ENCODE measurements at places on chromosomes 3 and 15.
A peak's percentile ranks its signal among the peaks of the same experiment; 100 is the strongest.

DNA sequence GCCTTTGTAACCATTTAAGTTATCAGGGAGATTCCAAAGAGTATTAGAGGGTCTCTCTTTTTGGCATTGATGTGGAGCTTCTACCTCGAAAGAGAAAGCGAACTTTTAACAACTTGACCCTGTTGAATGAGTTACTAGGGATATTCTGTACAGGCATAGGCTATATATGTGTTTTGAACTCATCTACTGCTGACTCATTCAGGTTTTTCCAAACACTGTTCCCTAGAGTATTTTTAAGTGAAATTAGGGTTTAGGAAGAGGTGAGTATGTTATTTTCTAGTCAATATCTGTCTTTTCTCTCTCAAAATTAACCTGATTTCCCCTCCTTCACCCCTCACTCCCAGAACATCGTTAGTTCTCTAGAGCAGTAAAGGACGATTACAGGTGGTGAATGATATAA, 228.1 kb upstream of the C2CD4B start:
- no peak for DNase-seq

DNA sequence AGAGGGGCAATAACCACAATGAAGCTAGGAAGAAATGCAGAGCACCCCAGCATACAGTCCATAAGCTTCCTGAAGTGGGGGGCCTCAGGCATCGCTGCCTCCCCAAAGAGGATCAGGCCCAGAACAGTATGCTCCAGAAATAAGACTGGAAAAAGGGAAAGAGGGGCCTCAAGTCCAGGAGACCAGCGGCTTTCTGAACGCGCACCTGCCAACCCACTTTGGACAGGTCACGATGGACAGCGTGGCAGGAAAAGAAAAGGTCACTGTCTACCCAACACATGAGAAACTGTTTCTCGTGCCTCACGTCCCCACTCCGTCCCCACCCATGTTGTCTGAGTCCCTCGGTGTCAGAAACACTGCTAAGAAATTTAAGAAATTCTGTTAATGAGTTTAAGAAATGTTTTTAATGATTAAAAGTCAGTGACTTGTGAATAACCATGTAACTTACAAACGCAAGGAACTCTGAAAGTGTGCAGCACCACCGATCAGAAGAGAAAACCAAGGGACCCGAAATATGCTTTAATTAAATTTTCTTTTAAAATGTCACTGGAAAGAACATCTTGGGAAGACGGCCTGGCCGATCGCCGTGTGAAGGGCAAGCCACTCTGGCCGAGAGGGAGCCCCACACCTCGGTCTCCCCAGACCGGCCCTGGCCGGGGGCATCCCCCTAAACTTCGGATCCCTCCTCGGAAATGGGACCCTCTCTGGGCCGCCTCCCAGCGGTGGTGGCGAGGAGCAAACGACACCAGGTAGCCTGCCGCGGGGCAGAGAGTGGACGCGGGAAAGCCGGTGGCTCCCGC, 1.7 kb upstream of the PPARG start:
- DNase-seq = peak; percentile 31

DNA sequence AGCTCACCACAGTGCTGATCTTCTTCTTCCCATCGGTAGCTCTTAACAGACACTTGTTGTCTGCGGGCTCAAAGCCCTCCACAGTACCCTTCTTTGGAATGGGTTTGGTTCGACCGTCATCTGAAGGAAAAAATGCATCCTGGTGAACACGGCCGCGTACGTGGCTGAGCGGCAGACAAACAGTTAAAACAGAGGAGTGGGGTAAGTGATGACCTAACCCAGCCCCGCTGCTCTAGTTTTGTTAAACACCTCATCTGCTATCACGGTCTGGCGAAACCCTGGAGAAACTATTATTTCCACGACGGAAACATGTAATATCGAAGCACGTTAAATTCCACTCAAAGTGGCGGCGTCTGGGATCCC, 725 bp downstream of the SRP14 start:
- no peak for DNase-seq

GRCh38 chr3:116048991-116049390, 396.3 kb downstream of the LSAMP start:
- DNase-seq = no peak

- DNase-seq = no peak
Measured at GRCh38 chr15:52566889-52567288, 1.9 kb downstream of the ARPP19 start.

DNA sequence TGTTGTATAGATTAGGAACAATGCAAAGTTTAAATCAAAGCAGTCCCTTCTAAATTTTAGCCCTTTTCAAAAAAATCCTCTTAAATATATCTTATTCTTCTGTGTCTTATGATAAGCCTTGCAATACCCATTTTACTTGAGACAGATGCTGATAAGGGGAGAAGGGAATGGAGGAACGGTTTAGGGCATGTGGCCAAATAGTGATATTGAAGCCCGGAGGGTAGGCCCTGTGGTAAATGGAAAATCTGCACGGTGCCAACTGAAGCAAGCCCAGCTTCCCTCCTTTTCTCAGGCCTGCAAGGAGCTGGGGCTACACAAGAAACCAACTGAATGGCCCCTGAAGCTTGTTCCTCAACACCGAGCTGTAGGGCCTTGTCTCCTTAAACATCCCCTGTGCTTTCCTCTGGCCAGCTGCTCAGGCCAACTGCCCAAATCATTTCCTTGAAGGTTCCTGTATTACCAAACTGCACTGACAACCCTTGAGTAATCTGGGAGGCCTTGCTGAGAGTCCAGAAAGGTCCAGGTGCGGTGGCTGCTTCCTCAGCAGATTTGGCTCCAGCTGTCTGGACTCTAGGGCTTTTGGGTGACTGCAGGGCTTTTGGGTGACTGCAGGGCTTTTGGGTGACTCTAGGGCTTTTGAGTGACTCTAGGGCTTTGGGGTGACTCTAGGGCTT, 67.2 kb downstream of the NCEH1 start:
- DNase-seq = no peak

DNA sequence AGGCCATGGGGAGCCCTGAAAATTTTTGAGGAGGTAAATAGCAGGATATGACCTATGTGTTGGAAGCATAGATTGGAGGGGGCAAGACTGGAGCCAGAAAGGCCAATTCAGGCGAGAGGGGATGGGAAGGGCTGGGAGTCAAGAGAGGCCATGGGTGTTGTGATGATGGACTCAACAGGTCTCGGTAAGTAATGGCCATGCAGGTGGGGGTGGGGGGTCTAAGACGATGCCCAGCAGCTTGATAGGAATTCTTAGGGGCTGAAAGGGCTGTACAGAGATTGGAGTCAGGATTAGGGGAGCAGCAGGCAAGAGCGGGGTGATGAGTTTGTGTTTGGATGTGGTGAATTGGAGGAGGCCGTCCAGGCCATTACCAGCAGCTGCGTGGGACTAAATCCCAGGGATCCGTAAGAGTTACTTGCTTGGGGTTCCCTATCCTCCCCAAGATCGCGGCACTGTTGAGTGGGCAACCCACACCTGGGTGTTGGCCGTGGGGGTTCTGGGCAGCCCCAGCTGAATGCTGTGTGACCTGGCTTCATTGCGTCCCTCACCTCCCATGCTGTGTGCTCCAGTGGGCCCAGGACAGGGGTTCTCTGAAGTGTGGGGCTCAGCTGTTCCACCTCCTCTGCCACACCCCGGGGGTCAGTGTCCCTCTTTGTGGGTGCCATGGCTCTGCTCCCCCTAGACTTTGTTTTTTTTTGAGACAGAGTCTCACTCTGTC, 41.8 kb upstream of the CHRNB4 start:
- DNase-seq = no peak

DNA sequence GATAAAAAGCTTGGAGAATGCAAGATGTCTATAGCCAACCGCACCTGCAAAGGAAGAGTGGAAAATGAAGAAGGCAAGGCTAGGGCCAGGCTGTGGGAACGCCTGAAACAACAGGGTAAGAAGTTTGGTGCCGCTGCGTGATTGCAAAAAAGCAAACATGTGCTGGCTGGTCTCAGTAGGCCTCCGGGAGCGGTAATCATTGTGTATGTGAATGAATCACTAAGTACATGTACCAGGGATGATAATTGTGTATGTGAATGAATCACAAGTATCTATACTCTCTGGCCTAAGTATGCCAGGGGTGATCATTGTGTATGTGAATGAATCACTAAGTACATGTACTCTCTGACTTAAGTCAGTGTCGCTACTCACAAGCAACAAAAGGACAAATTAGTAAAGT, 40.3 kb upstream of the PARL start:
- DNase-seq = no peak

DNA sequence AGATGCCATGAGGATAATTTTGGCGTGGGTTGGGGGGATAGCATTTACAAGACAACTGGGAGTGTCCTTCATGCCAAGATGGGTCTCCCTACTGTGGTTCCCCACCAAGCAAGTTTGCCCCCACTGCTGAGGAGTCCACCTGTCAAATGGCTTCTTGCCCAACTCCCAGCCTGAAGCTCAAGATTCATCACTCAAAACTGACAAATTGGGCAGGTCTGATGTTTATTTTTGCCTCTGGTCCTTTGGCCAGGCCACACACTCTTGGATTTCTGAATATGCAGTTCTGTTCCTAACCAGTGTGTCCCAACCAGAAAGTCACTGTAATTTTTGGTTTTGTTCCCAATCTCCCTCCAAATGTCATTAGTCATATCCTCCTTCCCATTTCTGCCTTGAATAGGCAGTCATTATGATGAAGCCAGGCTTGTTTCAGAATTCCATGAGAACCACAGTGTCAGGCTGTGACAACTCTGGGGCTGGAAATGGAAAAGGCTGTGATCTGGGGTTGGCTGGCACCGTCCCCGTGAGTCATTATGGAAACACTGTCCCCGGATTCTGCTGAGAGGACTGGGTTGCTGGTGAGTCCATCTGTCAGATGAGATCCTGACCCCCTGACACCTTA, 29.3 kb upstream of the MEF2A start:
- DNase-seq = no peak

- DNase-seq = no peak
Measured at GRCh38 chr3:36434687-36435426, 54.6 kb downstream of the STAC start.

GRCh38 chr15:58010983-58011382, 54.5 kb downstream of the ALDH1A2 start:
- DNase-seq = no peak

DNA sequence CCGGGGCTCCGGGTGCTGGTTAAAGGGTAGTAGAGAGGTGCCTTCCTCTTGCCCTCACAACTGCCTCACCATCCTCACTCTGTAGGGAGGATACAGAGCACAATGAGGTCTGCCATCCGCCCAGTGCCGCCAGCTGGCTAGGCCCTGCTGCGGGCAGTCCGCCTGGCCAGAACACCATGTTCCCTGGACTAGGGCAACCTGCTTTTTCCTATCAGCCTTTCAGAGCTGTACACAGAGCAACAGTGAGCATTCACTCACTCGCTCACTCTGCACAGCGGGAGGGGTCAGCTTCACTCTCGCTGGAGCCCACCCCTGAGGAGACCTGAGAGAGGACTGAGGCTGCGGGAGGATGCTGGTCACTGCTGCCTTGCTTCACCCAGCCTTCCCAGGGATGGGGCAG, 218.7 kb upstream of the CHRNA7 start:
- DNase-seq = no peak

GRCh38 chr15:38487378-38487777, 33.5 kb downstream of the FAM98B start:
- DNase-seq = no peak
